ENCODE measurements at places on chromosomes 1 and 21. TPM values are rescaled to one million over a fixed set of nuclear protein-coding genes. Genes with fewer than 3 reads are reported as not detected.

- H3K36me3 ChIP-seq, result peaks cover 6% of the 10 kb centered on the region
- peaks cover 35% of the 10 kb centered on the region for H3K4me1 ChIP-seq
Measured at GRCh38 chr1:23018661-23019093, 591 bp upstream of the KDM1A start.

GRCh38 chr1:218765753-218766152, 407.9 kb upstream of the LYPLAL1 start:
- DNase-seq, result no peak
- no peaks in the 10 kb centered on the region for H3K4me1 ChIP-seq
- H3K4me3 ChIP-seq, result no peak overlapping the region
- H3K27ac ChIP-seq, result no peak overlapping the region

GRCh38 chr1:240595476-240595875, 16.5 kb downstream of the GREM2 start:
- H3K4me3 ChIP-seq, result no peak overlapping the region
- no peaks in the 10 kb centered on the region for H3K36me3 ChIP-seq
- H3K27ac ChIP-seq, result no peak overlapping the region
- peaks cover 20% of the 10 kb centered on the region for H3K27me3 ChIP-seq
- H3K4me1 ChIP-seq, result no peaks in the 10 kb centered on the region

Gene WDR64
- total RNA-seq, result not detected

Gene BARHL2
- total RNA-seq, result not detected

Measured in natural killer cell treated with Interleukin-12 subunit alpha and Interleukin-12 subunit beta and Interleukin-15 and Interleukin-18, amount 100 ng/mL, for 72 hours (primary cell).